Left ventricle myocardium inferior (tissue), 1 donor: ENCODE measurements at places on chromosomes 2 and 18. TPM values are rescaled to one million over a fixed set of nuclear protein-coding genes. Genes with fewer than 3 reads are reported as not detected.

DSC3 gene
- total RNA-seq: not detected

LYG1 gene
- total RNA-seq: 0.58 TPM

IL37 gene
- total RNA-seq: not detected

KIAA2012 gene
- not detected for total RNA-seq

RAB6C gene
- 0.16 TPM for total RNA-seq

TMEM178A gene
- total RNA-seq: 3.6 TPM

DYNC2LI1 gene
- 8.1 TPM for total RNA-seq

HAAO gene
- total RNA-seq: 2.3 TPM

HOXD1 gene
- not detected for total RNA-seq

LRP1B gene
- total RNA-seq: 0.08 TPM

CTAGE1 gene
- not detected for total RNA-seq

DNA sequence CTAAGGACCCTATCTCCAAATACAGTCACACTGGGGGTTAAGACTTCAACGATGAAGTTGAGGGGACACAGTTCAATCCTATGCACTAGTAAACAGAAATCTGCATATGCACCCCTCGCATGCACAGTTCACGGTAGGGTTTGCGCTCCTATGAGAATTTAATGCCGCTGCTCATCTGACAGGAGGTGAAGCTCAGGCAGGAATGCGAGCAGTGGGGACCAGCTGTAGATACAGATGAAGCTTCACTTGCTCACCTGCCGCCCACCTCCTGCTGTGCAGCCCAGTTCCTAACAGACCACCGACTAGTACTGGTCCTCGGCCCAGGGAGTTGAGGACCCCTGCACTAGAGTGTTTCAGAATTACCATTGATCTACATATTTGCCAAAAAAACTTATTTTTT lies 40.0 kb upstream of the FAHD2A start:
- DNase-seq: no peak

DNA sequence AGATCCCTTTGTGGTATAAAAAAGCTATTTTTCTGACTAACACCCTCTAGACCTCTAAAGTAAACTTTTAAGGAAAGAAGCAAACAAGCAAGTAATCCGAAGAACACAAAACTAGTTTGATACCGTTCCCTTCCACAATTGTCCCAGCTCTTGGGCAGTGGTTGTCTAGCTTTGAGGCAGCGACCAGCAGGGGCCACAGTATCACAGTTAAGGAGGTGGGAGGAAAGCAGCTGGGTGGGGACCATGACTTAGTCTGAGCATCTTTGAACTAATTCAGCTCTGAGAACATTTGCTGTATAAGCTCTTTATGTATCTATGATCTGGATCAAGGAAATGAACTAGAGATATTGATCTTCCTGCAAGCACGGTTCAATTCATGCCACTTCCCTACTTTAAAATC lies 51.0 kb downstream of the SF3B1 start:
- DNase-seq: no peak

GRCh38 chr2:230765611-230766300 lies 53.1 kb downstream of the CAB39 start:
- no peak for DNase-seq

DNA sequence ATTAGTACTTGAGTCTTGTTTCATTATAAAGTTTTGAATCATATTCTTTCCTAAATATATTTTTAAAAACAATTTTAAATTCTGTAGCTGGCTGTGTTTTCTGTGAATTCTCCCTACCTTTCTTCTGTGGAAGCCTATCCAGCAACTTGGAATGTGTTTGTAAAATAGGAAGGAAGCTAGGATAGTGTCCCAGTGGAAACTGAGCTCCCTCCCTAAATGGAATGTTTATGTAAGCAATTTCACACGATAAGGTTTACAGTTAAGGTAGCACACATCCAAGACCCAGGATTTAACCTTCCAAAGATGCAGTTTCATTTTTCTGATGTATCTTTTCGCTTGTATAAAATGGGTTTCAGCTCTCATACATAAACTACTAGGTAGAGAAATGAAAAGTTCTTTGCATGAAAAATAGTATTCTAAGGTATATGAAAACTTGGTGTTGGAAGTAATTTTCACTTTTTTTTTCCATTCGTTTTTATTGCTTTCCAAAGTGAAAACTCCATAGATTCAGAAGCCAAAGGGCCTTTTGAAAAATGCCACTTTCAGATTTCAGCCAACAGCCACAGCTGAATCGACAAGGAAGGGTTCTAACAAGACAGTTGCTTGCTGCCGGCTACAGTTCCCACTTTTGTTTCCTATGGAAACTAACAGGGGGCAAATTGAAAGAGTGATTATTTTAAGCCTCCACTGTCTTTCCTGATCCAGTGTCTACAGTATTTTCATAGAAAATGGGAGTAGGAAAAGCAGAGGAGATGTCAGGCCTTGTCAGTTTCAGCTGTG lies 405.1 kb upstream of the POU3F3 start:
- DNase-seq: no peak

- DNase-seq: no peak
Measured at GRCh38 chr2:191274413-191274815, 29.2 kb downstream of the MYO1B start.

DNA sequence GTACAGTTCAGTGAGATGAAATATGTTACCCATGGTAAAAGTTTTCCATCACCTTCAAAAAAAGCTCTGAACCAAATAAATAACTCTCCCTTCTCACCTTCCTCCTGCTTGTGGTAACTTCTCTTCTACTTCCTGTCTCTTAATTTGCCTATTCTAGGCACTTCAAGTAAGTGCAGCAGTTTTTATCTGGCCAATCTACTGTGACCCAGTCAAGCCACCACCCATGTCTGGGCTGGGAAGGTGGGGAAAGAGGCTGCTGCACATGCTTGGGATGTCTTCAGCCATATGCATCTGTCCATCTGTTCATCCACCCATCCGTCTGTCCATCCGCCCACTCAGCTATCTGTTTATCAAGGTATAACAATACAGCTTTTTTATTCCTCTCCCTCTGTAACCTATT lies 31.6 kb downstream of the ZNF532 start:
- DNase-seq: no peak

GRCh38 chr2:50143822-50144575 lies 887.9 kb downstream of the NRXN1 start:
- no peak for DNase-seq

DNA sequence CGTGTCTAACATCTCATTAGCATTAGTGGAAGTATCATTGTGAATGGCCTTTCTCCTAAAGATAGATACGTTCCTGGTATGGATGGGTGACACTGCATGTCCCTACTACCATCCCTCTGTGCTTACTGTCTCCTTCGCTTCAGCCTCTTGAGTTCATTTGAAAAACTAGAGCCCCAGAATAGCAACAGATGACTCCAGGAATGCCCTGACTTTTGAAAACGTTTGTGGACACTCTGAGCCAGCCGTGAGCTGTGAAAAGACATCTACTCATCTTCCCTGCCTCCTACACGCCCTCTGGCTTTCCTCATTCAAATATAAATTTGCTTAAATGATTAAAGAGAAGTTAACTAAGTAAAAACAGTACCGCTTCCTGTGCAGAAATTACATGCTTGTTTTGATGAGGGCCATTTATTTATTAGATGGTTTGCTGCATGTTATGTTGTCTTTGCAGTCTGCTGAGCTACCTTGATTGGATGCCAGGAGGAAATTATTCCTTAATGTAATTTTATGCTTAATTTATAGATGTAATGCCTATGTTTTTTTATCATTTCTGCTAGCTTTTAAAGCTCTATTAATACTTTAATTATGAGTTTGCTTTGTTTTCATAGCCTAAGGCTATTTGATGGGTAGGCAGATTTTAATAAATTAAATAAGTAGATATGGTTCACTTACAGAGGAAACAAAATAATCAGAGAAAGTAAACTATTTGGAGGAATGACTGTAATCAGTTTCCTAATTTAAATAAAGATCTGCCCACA lies 32.1 kb upstream of the MYO3B start:
- DNase-seq: no peak

DNA sequence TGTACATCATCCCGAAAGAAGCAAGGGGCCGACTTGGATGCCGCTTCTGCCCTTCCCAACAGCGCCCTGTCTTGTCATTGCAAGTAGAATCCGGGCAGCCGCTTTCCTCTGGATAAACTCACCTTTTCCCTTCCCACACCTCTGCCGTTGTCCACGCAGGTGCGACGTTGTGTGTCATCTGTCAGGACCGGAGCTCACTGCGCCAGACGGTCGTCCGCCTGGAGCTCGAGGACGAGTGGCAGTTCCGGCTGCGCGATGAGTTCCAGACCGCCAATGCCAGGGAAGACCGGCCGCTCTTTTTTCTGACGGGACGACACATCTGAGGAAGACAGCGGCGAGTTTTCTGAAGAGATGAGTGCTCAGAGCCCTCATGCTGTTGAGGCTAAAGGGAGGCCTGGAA lies 29.9 kb downstream of the NTSR2 start:
- DNase-seq: no peak

GRCh38 chr2:69335311-69335710 lies 51.7 kb downstream of the GFPT1 start:
- DNase-seq: no peak

GRCh38 chr2:33620-34019 lies 12.7 kb downstream of the FAM110C start:
- no peak for DNase-seq

DNA sequence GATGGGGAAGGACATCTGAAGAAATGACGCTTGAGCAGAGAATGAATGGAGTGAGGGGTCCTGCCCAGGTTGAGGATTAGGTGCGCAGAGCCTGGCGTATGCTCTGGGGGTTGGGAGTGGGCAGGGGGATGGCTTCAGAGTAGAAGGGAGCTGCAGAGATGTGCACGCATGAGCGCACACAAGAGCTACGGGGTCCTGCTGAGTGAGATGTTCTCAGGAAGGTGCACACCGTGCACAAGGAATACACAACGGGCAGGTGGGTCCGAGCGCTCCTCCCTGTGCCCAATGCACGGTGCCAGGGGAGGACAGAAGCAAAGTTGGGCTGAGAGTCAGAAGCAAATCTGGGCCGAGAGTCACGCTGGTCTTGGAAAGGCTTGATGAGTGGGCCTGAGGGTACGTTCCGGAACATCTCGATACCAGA lies 25.5 kb downstream of the TWIST2 start:
- no peak for DNase-seq

DNA sequence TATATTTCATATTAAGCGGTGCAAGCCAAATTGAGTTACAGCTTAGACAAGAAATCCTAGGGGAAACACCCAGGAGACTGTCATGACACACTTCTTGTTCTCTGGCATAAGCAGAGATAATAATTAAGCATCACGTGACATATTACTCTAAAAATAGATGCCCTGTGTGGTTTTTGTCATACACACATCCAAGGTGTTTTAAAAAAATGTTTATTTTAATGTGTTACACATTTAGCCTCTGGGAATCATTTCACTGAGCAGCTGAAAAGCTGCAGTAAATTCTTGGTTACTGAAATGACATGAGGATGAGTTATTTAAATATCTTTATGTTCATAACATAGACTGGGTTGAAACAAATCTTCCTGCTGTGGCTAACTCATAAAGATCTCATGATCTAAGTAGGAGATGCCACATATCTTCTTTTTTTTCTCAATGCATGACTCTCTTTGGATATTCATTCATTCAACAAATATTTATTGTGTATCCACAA lies 38.0 kb upstream of the ERMN start:
- no peak for DNase-seq

DNA sequence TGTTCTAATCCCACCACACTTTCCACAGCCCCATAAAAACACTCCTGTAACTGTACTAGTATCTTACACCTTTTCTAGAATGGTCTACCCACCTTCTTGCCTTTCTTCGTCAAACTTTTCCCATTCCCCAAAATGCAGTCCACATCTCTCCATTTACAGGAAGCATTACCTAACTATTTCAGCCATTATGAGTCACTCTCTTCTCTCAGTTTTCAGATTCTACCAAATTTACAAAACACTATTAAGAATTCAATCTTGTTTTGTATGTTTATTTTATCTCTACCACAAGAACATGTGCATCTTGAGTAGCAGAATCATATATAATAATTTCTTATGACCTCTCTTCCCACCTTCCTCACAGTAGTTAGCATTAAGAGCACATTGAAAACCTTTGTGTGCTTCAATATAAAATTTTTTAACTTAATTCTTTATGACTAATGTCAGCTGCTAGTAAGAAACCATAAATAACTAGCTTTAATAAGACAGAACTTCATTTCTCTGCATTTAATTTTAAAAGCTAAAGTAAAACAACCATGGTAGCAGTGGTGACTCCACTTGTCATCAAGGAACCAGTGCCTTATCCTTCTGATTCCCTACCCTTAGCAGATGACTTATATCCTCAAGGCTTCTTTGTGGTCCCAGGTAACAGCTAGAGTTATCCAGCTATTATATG lies 56.6 kb upstream of the MAP2 start:
- no peak for DNase-seq

- DNase-seq: no peak
Measured at GRCh38 chr18:76741346-76741745, 81.0 kb upstream of the ZNF236 start.

DNA sequence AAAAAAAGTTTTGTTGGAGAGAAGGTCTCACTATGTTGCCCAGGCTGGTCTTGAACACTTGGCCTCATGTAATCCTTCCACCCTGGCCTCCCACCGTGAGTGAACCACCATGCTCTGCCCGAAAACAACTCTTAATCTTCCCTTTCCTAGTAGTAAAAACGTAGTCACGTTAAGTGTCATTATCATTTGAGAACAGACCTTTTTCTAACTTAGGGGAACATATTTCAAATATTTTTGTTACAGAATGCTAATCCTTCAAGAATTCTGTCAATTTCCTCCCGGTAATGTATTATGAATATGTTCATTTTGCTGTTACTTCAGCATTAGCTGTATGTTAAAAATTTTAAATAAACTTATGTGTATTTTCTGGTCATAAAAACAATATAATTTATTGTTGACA lies 49.7 kb downstream of the MTA3 start:
- DNase-seq: no peak

- no peak for DNase-seq
Measured at GRCh38 chr2:197986977-197987376, 182.6 kb downstream of the PLCL1 start.

- DNase-seq: no peak
Measured at GRCh38 chr18:69752737-69753380, 194.8 kb downstream of the CD226 start.

DNA sequence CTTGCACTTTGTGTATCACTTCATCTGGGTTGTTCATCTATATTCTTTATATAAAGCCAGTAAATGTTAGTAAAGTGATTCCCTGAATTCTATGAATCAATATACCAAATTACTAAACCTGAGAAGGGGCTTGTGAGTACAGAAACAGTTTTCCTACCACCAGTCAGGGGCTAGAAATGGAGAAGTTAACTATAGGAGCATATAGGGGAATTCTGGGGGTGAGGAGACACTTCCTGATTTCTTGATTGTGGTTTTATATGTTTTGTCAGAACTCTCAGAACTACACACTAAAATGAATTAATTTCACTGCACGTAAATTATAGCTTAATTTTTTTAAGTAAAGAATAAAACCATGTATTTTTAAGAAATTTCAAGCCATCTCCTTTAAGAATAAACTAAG lies 93.7 kb downstream of the SESTD1 start:
- no peak for DNase-seq

- DNase-seq: no peak
Measured at GRCh38 chr2:122412360-122412759, 656.9 kb downstream of the TSN start.

GRCh38 chr2:241862775-241863535 lies 4.3 kb upstream of the PDCD1 start:
- DNase-seq: peak; percentile 8
